BJ (cell line): ENCODE measurements at places on chromosomes 16 and 17.

DNA sequence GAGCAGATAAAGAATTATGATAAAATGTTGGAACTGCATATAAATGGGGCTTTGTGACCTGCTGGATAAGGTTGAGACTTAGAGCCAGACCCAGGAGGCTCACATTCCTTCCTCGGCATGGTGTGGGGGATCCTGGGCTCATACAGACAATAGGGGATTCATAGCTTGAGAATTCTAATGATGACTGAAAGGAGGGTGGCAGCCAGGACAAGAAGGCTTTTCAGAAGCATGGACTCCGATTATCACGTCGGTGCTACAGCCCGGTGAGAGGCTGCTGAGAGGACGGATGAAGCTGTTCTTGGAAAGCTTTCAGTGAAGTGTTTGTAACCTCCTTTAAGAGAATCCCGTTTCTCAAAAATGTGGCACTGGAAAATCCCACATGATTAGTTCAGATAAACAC, 167.2 kb downstream of the ANKFN1 start:
- no peak for DNase-seq

DNA sequence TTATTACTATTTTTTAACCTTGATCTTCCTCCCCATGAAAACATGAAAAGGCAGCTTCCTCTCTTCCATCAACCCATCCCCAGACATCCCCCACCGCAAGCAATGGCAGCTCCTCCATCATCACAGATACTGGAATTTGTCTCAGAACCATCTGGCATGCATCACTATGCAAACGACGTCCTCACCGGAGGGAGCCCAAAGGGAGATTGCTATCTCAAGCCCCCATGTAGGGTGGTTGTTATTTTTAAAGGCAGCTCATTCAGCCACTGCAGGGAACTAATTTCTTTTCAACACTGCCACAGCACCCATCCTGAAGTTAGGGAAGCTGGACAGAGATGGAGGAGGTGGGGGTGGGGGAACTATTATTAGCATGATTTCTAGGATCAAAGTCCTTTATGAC, 222.5 kb downstream of the FOXL1 start:
- DNase-seq: no peak

DNA sequence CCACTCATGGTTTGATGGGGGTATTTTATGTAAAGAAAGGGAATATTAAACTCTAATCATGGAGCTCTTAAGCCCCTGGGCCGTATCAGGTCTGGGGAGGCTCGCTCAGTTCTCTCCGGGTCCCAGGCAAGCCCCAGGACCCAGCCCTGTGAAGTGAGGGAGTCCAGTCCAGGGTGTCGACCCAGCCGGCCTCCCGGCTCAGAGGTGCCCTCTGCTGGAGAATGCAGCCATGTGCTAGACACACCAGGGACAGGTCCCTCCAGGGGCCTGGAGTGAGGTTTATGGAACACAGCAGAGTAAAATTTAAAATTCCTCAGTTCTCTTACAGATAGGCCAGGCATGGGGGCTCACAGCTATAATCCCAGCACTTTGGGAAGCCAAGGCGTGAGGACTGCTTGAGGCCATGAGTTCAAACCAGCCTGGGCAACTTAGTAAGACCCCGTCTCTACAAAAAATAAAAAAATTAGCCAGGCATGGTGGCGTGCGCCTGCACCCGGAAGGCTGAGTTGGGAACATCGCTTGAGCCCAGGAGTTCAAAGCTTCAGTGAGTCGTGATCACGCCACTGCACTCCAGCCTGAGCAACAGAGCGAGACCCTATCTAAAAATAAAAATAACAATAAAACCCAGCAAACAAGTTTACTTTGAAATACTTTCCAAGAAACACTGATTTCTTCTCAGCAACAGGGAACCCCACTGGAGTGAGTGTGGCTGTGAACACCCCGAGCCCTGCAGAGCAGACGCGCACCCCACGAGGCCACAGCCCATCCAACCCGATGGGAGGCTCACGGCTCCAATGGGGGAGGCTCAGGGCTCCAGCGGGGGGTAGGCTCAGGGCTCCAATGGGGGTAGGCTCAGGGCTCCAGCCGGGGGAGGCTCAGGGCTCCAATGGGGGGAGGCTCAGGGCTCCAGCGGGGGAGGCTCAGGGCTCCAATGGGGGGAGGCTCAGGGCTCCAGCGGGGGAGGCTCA, 72.2 kb downstream of the ZNF778 start:
- DNase-seq: no peak

DNA sequence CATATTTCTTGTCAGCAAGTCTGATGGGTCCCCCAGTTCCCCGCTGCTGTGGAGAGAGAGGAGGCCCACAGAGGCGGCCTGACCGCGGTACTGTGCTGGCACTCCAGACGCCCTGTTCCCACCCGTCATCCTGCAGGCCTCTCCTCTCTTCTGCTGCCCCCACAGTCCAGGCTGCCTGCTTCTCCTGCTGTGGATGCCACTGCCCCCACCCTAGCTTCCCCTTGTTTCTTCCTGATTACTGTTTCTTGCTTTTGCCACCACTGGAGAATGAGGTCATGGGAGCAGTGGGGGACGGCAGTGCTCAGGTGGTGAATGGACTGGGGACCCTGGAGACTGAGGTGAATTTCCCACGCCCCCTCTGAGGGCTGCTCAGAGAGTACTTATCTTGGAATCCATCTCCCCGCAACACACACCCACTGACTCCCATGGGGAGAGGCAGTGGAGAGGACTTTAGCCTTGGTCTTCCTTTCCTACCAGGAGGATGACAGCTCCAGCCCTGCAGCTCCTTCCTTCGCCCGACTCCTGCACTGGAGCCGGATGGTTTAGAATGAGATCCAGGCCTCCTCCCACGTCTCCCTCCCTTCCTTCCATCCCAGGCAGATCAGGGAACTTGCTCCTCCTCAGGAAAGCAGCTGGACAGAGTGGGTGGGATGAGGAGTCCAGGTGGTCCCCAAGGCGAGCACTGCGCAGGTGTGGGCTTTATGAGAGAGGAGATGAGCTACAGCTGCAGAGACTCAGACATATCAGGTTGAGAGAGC, 60.4 kb downstream of the PLXDC1 start:
- no peak for DNase-seq

- DNase-seq: no peak
Measured at GRCh38 chr17:6356562-6356961, 78.4 kb downstream of the AIPL1 start.

DNA sequence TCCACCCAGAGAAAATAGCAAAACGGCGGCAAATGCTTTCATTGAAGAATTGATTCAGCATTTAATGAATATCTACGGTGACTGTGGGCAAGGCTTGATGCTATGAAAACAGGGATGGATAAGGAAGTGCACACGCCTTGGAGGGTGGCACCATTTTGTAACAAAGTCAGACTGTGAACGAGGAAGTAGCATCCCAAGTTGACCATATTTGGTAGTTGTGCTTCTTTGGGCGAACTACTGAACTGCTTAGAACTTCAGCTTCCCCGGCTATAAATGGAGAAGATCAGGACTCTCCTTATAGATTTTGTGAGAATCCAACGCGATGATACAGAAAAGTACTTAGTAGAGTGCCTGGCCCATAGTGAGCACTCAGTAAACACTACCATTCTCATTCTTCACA, 303.2 kb downstream of the MAF start:
- no peak for DNase-seq

DNA sequence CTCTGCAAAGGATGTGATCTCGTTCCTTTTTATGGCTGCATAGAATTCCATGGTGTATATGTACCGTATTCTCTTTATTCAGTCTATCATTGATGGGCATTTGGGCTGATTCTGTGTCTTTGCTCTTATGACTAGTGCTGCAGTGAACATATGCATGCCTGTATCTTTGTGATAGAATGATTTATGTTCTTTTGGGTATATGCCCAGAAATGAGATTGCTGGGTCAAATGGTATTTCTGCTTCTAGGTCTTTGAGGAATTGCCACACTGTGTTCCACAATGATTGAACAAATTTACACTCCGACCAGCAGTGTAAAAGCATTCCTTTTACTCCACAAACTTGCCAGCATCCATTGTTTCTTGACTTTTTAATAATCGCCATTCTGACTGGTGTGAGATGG, 60.2 kb upstream of the ADORA2B start:
- no peak for DNase-seq

- no peak for DNase-seq
Measured at GRCh38 chr16:7363422-7364417, 31.1 kb downstream of the RBFOX1 start.

DNA sequence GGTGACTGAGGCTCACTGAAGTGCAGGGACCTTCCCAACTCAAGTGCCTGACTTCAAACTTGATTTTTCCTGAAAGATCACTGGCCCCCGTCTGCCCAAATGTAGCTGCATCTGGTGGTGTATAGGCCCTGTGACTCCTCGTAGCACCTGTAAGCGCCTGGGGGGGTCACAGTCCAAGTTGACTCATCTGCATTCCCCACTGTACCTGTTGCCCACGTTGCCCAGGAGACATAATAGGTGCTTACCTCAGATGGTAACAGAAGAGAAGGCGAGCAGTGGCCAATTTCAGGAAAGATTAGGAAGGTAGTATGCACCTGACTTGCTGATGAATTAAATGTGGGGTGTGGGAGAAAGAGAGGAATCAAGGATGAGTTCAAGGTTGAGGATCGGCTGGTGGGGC, 44.1 kb upstream of the EMP2 start:
- DNase-seq: no peak

GRCh38 chr17:82282239-82283207, 9.0 kb upstream of the CSNK1D start:
- DNase-seq: no peak

DNA sequence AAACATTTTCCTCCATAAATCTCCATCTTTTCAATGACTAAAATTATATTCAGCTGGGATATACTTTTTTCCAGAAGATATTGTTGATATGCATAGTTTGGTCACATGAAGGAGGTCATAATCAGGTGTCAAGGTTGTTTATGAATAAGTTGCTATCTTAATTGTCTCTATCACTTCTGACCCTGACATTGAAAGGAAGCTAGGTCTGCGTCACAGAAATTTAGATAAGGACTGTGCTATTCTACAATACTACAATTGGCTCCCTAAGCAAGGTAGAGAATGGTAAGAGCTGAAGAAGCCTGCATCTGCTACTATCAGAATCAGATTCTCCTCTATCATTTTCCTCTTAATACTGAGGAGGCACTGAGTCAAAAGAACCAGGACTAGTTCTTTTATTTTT, 67.5 kb downstream of the CACNG1 start:
- DNase-seq: no peak

GRCh38 chr17:45687594-45687993, 96.5 kb upstream of the CRHR1 start:
- DNase-seq: no peak

DNA sequence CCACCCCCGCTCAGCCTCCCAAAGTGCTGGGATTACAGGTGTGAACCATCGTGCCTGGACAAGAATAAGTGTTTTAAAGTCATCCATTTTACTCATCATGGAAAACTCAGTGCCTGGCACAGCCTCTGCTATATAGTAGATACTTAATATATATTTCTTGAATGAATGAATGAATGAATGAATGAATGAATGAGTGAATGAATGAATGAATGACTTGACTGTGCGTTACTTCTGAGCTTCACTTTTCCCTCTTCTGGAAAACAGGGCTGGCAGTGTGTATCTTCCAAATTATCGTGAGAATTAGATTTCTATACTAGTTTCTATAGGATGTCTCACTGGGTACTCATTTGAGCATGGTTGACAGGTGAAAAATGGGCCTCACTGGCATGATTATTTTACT, 307.3 kb upstream of the ERCC4 start:
- no peak for DNase-seq

DNA sequence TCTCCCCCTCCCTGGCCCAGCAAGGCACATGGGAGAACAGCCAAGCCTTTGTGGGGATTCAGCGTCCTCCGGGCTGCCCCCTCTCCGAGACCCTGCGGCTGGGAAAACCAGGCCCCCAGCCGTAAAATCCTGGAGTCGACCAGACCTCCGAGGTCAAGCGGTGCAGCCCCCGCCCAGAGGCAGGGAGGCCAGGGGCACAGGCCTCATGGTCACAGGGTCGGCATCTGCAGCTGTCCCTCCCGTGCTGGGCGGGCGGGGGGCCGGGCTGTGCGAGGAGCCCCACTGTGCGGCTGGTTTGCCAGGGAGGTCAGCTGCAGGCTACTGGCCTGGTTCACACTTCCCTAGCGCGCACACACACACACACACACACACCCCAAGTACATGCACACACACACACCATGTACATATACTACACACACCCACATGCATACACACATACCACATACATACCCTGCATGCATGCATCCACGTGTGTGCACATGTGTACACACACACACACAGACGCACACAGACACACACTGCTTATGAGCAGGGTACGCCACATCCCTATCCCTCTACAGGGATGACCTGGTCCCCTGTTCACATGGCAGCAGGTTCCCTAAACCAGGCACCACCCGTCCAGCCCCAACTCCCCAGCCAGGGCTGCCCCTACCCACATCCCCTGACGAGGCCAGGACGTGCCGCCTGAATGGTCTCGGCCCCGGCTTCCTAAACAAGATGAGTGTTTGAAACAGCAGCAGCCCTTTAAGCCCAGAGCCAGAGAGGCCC, 108.9 kb upstream of the CIBAR2 start:
- no peak for DNase-seq

DNA sequence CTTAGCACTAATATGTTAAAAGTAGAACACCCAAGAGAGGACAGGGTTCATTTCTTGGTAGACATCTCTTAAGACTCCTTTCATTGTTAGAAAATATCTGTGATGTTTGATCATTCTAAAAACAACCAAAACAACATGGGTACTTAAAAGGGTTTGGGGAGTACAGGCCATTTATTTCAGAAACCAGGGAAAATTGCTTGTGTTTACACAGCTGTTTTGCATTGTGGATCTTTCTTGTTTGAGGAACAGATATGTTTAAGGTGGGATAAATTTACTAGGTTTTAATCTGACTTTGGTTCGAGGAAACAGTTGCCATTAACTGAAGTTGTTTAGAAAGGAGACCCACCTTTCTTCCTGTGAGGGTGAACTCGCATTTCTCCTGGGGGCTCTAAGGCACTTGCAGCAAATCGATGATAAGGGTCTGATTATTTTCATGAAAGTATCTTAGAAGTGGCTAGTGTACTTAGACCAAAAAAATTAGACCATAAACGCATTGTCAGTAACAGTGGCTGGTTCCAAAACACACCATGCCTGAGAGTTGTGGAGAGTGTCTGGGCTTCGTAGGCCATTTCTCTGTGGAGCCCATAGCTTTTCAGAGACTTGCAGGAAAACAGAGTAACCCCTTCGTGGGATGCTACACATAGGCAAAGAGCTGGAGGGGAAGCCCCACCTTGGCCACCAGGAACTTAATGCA, 17.6 kb downstream of the CLUAP1 start:
- no peak for DNase-seq

- no peak for DNase-seq
Measured at GRCh38 chr17:50198026-50198669, 3.3 kb downstream of the COL1A1 start.
